ENCODE measurements at places on chromosomes 11 and 22. TPM values are rescaled to one million over a fixed set of nuclear protein-coding genes. Genes with fewer than 3 reads are reported as not detected.

DNA sequence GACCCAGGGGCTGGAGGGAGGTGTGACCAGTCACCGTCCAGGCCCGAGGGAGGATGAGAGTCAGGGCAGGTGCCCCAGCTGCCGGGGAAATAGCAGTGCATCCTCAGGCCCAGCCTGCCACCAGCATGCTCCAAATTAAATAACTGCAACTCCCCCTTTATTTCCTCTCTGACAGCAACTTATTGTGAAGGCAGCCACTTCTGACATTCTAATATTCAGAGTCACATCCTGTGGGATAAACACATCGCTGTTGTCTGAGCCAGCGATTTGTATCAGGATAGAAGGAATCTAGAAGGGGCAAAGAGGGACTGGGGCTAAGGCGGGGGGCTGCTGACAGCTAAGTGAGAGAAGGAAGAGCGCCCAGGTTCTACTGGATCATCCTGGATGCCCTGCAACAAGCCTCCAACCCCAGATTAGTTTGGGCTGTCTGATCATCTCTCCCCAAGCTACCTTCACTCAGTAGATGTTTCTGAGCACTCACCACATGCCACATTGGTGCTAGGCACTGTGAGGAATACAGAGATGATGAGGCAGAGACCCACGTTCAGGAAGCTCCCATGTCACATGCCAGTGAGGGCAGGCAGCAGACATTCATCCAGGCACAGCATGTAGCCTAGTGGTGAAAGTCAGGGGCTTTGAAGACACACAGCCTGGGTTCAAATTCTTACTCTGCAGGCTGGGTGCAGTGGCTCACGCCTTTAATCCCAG, 214.1 kb downstream of the BUD13 start:
- DNase-seq: no peak

DNA sequence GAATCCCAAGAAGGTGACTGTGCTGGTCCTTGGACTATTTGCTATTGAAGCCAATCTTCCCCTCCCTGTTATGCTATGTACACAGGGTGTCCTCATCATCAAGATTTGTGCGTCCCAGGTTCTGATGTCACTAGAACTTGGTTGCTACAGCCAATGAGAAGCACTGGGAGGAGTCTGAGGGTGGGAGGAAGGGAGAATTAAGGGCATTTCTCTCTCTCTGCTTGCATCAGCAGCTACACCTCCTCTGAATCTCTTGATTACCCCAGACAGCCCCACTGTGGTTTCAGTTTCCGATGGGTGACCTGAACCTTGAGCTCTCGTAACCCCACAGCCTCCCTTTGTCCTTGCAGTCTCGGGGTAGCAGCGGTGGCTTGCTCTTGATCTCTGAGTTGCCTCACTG, 212.4 kb upstream of the SESN3 start:
- DNase-seq: no peak

- DNase-seq: no peak
Observed at GRCh38 chr11:128516886-128517285, 70.5 kb downstream of the ETS1 start.

- DNase-seq: no peak
Observed at GRCh38 chr22:48941033-48941902, 886.4 kb downstream of the BRD1 start.

DNA sequence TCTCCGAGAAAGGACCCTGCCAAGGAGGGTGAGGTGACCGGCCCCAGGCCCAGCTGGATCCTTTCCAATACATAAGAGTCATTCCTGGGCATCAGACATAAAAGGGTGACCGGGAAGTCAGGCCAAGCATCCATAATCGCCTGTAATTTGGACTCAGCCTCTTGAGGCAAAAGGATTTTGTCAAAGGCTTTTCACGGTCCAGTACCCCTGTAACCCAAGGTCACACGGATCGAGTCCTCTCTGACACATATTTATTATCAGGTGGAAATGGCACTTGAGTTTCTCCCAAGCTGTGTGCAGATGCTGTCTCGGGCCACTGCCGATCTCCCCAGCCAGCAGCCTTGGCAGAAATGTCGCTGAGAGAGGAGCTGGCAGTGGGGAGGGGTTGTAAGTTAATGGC, 556.5 kb downstream of the MN1 start:
- DNase-seq: no peak

DNA sequence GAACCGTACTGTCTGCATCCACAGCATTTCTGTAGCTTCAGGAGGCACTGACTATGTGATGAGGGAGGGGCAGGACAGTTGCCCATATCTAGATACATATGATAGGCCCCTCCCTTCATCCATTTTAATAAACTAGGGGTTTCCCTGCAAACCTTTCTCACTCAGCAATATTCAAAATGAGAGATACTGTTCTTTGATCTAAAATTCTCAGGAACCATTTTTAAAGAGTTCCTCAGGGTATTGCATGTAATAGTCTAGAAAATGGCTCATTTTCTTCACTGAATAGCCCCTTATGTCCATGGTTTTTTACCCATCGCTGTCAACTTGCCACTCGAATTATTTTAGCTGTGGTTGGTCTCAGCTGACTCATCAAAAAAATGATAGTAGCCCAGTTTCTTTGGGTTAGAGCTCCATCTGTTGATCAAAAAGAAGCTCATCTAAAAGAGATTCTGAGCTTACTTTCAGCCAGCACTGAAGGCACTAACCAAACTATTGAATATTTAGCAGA, 37.0 kb upstream of the DNAJB7 start:
- no peak for DNase-seq

The ZNF280A gene
- total RNA-seq: not detected

The MMP3 gene
- total RNA-seq: not detected

The IGSF9B gene
- total RNA-seq: 11.7 TPM

- no peak for DNase-seq
Observed at GRCh38 chr11:100855466-100856067, 168.5 kb downstream of the ARHGAP42 start.

- no peak for DNase-seq
Observed at GRCh38 chr22:20031732-20032406, 11.0 kb downstream of the TANGO2 start.

GRCh38 chr11:2693271-2694261, 6.2 kb downstream of the KCNQ1OT1 start:
- DNase-seq: no peak

GRCh38 chr11:128660947-128661346, 32.9 kb upstream of the FLI1 start:
- no peak for DNase-seq

DNA sequence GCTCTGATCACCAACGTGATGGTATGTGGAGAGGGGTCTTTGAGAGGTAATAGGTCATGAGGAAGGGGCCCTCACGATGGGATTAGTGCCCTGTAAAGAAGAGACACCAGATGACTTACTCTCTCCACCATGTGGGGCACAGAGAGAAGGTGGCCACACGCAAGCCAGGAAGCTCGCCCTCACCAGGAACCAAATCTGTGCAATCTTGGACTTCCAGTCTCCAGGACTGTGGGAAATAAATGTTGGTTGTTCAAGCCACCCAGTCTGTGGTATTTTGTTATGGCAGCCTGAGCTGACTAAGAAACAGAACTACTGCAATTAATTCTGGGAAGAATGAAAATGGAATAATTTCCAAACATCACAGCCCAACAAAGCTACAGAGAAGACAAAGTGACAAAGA, 117.5 kb downstream of the SNX19 start:
- DNase-seq: no peak

DNA sequence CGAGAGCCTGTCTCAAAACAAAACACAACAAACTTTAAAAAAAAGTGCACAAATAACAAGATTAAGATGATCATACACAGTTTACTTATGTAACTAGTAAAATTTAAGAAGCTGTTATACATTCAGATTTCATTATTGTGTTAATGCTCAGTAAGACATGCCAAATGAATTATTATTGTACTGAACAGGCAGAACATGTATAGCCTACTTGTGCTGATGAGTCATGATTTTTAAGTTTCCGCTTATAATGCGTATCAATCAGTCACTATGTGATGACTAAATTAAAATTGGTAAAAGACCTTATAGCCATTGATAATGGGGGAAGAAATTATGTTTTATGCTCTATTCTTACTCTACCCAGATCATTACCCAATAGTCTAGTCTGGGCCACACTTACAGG, 20.5 kb upstream of the EXPH5 start:
- no peak for DNase-seq

DNA sequence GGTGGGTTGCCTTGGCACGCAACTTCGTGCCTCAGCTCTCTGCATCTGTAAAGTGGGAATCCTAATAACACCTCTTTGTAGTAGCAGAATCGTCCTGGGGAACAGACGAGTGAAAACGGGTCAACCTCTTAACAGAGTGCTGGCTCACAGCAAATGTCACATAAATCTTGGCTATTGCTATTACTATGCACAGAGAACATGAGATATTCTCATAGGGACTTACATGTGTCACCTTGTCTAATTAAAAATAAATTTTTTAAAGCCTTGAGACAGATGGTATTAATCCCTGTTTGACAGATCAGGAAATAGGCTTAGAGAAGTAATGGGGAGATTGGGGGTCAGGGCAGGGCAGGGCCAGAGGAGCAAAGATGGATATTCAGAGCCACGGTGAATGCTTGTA, 44.3 kb upstream of the IGSF9B start:
- no peak for DNase-seq

- no peak for DNase-seq
Observed at GRCh38 chr11:134461621-134462020, 49.6 kb upstream of the B3GAT1 start.

DNA sequence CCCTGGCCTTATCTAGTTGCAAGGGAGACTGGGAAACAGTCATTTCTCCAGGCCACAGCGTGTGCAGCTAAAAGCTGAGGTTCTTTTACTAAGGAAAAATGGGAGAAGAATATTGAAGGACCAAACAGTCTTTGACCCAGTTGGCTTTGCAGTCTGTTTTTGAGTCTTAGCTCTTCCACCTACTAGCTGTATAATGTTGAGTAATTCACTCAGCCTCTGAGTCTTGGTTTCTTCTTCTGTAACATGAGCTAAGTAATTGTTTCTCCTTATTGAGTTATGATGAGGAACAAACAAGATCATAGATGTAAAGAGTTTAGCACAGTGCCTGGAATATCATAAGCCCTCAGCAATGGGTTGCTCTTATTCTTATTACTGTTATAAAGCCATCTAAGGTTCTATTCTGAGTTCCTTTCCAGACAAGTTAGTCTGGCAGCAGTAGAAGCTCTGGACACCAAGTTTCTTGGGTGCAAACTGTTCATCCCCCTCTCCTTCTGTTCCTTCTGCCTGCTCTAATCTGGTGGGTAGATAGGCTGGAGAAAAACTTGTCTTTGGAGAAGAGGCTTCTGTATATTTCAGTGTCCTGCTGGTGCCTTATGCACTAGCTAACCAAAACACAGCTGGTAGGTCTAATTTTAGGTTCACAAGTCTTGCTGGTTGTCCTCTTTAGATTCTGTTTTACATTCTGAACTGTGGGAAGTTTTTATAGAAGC, 13.5 kb downstream of the TRIM44 start:
- no peak for DNase-seq

- DNase-seq: peak; percentile 55
Observed at GRCh38 chr11:88337987-88338668, 592 bp upstream of the CTSC start.

- DNase-seq: no peak
Observed at GRCh38 chr11:45926536-45927331, 4.3 kb downstream of the LARGE2 start.

- DNase-seq: no peak
Observed at GRCh38 chr22:40058265-40058664, 63.5 kb downstream of the FAM83F start.

The DEFB131B gene
- not detected for total RNA-seq

DNA sequence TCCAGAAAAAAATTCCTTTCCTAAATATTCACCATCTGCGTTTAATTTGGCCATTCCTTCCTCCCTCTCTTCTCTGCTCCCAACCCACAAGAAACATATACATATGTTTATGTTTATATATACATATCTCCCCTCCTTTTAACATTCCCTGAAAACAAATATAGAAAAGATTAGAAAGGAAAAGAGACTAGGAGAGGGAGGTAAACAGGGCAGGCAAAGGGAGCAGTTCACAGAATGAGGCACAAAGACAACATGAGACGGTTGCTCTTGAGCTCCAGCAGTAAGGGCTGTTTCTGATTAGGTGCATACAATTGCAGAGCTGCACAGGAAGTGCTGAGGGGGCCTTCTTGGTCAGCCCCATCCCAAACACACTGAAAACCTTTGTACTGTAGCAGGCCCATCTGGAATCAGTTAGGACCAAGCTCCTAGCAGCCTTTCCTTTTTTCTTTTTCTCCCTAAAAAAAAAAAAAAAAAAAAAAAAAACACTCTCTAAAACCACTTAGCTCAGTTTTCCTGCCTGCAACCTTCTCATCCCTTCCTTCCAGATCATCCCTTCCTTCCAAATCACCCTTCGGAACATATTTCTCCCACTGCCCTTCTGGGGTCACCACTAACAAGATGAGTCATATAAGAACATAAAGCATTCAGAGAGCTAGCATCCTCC, 57.0 kb downstream of the RBFOX2 start:
- peak; percentile 38 for DNase-seq

DNA sequence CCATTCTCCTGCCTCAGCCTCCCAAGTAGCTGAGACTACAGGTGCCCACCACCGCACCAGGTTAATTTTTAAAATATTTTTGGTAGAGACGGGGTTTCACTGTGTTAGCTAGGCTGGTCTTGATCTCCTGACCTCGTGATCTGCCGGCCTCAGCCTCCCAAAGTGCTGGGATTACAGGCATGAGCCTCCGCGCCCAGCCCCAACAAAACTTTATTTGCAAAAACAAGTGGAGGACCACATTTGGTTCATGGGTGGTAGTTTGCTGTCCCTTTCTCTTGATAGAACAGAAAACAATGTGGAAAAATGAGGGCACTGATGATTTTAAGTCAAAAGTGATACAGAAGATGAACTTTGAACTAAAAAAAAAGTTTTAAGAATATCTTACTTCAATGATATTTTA, 121.8 kb upstream of the SERPIND1 start:
- no peak for DNase-seq

The TMPRSS4 gene
- total RNA-seq: not detected

- DNase-seq: no peak
Observed at GRCh38 chr11:79609511-79609910, 168.7 kb upstream of the TENM4 start.

- DNase-seq: no peak
Observed at GRCh38 chr11:120566176-120566575, 54.6 kb downstream of the GRIK4 start.

DNA sequence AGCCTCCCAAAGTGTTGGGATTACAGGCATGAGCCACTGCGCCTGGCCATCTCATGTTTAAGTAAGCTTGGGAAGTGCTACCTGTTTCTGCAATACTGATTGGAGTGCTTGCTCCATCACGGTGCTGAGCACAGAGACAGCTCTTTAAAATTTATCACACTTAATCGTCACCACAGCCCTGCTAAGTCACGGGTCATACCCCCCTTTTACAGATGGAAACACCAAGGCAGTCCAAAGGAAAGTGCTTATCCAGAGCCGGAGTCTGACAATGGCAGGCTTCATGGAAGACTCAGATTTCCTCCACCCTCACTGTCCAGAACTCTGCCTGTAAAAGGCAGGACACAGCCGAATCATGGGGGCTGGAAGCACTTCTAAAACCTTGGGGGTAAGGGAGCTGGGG, 2.7 kb upstream of the C22orf15 start:
- DNase-seq: no peak

The SPDYC gene
- total RNA-seq: not detected

The CHADL gene
- total RNA-seq: 2.0 TPM

GRCh38 chr11:119145551-119145950, 3.3 kb upstream of the ABCG4 start:
- DNase-seq: no peak

Measured in ovary (tissue), 10 donors.